NCI-H1694 treated with DMSO at 0.1 percent for 48 hours (cell line): ENCODE measurements at places on chromosomes 1 and 21.

DNA sequence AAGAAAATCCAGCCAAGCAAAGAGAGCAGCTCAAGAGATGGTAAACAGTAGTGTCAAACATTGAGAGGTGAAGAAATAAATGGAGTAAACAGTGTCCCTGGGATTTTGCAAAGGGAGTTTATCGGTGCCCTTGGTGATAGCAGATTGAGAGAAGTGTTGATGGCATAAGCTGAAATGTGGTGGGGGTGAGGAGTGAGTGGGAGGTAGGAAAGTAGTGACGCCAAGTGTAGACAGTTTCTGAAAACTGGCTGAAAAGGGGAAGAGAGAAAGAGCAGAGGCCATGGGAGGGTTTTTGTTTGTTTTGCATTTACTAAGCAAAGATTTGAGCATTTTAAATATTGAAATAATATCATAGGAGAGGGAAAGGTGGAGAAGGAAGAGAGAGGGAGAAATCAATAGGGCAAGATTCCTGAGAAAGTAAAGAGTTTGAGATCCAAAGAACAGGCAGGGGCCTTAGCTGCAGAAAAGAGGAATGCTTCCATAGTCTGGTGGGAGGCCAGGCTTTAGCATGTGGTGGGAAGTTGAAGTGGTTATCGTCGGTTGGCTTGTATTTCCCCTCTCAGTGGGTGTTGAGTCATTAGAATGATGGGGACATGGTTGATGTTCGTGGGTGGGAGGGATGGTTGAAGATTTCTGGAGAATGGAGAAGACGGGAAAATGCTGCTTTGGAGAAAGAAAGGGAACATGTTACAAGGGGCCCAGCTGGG is 26.8 kb upstream of the RASAL2 start:
- no peak for DNase-seq

DNA sequence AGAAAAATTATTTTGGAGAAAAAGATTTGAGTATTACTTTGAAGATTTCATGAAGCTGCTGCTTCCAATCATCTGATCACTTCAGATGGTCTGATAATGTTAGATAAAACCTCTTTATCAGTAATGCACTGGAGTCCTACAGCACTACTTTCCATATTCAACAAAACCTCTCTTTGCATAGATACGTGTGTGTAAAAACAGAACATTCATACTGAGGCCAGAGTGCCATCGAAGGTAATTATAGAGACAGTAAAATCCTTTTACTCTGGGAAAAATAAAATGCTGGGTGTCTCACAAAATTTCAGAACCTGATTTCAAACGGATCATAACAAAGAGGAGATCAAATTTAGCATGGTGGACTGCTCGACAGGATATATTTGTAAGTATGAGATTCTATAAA is at the start of gene RGS13:
RGS13 (plus strand) TSS at position 209 of the 400 bp plus-strand sequence. CDS start 8,188 bp downstream, outside the sequence.
- no peak for DNase-seq

- no peak for DNase-seq
Measured at GRCh38 chr1:186413319-186413718, 37.7 kb downstream of the ODR4 start.

- no peak for DNase-seq
Measured at GRCh38 chr1:239218301-239218700, 168.1 kb upstream of the CHRM3 start.

GRCh38 chr1:12001996-12002493 is 17.3 kb upstream of the MIIP start:
- no peak for DNase-seq

- peak; percentile 99 for DNase-seq
Measured at GRCh38 chr21:37986751-37987399, 70.6 kb upstream of the KCNJ6 start.

DNA sequence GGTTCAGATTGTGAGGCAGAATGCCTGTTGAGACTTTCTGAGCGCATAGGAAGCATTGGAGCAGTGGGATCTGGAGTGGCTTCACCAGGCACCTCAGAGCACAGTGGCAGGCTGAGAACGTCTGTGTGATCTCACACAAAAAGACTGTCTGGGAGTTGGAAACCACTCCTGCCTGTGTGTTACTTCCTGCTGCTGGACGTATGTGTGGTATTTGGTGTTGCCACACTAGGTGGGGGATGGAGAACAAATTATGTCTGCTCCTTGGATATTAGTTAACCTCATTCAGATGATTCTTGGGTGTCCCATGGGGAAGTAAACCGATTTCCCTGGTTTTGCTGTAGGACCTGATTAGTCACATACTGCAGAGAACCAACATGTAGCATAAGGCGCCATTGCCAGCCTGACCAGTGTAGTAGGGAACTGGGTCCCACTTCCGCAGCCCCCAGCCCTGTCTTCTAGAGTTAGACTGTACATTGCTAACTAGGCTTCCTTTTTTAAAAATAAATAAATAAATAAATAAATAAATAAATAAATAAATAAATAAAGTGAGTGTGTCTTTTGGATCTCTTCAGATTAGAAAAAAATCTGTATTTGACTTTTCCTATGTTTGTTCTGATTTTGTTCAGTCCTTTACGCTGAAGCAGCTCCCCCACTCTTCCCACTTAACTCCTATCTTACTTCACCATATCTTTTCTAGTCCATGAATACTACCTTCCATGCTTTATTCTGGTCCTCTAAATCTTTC is 26.9 kb downstream of the UCK2 start:
- DNase-seq: no peak

DNA sequence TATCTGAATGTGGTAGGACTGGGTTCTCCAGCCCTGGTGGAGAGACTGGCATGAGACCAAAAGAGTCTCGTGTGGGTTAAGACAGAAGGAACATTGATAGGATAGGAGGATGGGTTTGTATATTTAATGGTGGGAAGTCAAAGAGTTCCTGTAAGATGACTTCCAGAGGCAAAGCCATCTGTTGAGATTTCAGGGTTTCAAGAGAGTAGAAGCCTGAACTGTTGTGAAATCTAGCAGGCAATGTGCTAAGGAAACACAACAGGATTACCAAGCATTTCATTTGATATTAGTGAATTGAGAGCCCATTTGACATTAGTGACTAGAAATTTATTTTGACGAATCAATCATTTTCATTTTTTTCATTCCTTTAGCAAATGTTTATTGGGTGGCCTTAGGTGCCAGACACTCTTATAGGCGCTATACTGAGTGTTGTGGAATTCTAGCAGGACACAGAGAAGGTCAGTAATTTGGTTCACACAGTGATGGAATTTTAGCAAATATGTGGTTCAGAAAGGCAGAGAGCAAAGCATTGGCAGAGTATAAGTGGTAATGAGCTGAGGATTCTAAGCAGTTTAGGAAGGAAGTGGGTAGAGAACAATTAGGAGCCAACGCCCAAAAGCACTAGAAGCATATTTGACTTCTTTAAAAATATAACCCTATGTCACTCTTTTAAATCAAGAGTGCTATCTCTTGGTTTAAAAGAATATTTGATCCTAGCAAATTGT is 149.3 kb downstream of the AK5 start:
- no peak for DNase-seq

GRCh38 chr1:212781225-212781624 is 10.4 kb downstream of the NSL1 start:
- no peak for DNase-seq
